NCI-H510A (cell line): ENCODE measurements at places on chromosomes 4 and X.

DNA sequence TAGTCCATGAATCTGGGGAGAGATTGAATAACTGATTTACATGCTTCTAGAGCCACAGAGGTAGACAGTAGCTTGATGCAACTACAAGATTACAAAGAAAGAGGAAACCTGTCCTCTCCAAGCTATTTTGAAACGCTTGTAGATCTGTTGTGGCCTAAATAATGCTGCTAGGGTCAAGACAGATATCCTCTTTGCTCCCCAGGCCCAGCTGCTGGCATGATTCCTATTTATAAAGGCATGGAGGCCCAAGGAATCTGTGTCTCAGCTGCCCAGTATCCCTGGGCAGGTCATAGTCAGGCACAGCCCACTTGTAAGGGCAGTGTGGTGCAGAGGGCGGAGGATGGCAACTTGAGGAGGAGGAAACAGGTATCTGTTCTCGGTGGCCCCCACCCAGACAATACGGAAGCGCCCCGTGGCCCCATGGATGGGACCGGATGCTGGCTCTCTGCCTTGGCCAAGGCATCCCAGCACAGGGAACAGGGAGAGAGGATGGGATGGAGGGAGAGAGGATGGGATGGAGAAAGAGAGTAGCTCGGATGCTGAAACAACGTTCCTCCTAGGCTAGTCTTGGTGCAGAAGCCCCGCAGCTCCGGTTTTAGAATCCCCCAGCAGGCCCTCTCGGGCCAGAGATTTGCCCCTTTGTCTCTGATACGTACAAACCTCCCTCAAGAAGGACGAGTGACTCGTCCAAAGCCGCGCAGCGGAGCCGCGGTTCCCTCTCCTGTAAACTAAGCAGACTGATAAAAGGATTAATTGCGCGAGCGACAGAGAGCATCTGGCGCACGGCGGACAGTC lies 767 bp upstream of the SMIM20 start:
- DNase-seq, result no peak

GRCh38 chr4:140812916-140813315 lies 56.7 kb upstream of the TBC1D9 start:
- no peak for DNase-seq

- peak; percentile 7 for DNase-seq
Observed at GRCh38 chrX:129654652-129655546, at the start of gene APLN. Gene APLN, minus strand, starts transcription at chrX:129654956. Its CDS starts 326 bp downstream, at chrX:129654630.

GRCh38 chr4:134622199-134622598 lies 420.6 kb upstream of the PABPC4L start:
- no peak for DNase-seq

DNA sequence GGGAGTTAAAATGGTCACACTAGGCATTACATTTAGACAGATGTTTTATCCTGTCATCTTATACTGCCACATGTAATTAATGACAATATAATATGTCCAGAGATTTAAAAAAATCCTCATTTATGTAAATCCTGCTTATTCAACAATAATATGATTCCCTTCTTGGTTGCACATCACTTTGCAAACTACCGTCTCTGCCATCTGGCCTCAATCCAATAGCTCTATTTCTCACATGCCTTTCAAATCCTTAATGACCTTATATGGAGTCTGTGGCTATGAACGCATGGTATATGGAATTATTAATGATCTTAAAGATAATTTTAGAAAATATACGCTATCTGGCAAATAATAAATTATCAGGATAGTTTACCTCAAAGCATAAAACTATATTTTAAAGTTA lies 144.5 kb downstream of the NPNT start:
- no peak for DNase-seq

DNA sequence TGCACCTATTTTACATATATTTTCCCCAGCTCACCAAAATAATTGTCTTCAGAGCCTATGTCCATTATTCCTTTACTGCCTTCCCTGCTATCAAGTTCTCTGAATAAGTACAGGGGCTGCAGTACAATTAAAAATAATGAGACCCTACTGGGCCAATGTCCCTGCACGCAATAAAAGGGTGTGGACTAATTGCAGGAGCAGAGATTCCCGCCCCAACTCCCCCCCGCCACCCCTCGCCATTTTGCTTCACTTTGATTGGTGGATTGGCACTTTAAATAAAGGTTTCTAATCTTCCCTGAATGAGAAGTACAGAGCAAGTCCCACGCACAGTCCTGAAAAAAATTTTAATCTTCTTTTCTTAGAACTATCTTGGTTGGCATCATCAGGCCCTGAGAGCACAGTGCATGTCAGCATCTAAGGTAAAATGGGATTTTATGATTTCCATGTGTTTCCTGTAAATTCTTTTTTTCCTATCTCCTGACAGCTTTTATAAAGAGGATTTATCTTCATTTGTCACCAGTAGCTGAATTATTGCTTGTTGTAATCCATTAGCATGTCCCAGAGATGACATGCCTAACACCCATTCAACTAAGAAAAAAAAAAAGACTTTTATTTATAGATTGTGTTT lies at the start of gene AMBN:
TSS of gene AMBN (plus strand) at position 302 of the 628 bp plus-strand sequence. CDS start at position 405, 103 bp downstream.
- DNase-seq, result no peak

DNA sequence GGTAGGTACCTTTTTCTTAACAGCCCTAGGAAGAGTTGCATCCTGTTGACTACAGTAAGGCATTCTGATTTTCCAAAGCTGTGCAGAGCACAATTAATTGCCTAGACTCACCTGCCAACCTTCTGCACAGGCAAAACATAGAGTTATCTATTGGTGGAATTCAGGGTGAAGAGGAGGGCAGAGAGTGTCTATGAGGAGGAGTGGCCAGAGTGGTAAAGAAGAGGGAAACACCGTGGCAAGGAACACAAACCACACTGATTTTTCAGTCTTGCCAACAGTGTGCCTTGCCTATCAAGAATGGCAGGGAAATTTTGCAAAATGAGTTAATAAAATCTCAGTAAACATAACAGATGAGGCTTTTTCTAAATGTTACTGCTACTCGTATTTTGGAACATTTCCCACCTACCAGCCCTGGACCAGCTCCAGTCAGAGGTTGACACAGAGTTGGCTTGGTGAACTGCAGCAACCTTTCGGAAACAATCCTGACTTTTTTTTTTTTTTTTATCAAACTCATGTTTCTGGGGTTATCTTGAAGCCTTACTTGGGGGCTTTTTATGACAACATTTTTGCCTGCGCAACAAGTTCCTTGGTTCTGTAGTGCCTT lies 67.9 kb upstream of the CAPN6 start:
- no peak for DNase-seq
